ENCODE measurements at places on chromosomes 5 and 9. TPM values are rescaled to one million over a fixed set of nuclear protein-coding genes. Genes with fewer than 3 reads are reported as not detected.

Gene CTXN3
- not detected for total RNA-seq

Gene UIMC1
- 27.3 TPM for total RNA-seq

Gene C9orf43
- not detected for total RNA-seq

Gene PCDHA1
- not detected for total RNA-seq

Gene ADRA1B
- 53.3 TPM for total RNA-seq

Gene SPATA6L
- total RNA-seq: 1.8 TPM

Gene LRRC19
- not detected for total RNA-seq

Gene CCNB1
- total RNA-seq: not detected

Gene TMEM252
- not detected for total RNA-seq

Gene FOXD4
- not detected for total RNA-seq

Gene PHAX
- total RNA-seq: 23.4 TPM

Gene GOLGA2
- total RNA-seq: 141 TPM

Gene SHROOM1
- total RNA-seq: 15.4 TPM

Gene PCDHB3
- 3.7 TPM for total RNA-seq

Gene FRRS1L
- total RNA-seq: 1.1 TPM

Gene DNM1
- 7.2 TPM for total RNA-seq

Gene PCDHGC3
- total RNA-seq: 99.9 TPM

Gene ENC1
- 7.7 TPM for total RNA-seq

Gene FAM153A
- total RNA-seq: 1.5 TPM

Gene EGFL7
- total RNA-seq: 56.5 TPM

Gene HACD4
- total RNA-seq: 2.0 TPM

Gene KIF27
- 2.3 TPM for total RNA-seq

Gene ADAMTS2
- 60.7 TPM for total RNA-seq

Gene AGTPBP1
- total RNA-seq: 38.3 TPM

Gene SPOCK1
- 25.2 TPM for total RNA-seq

Gene RNF38
- total RNA-seq: 37.0 TPM

Gene PLAC8L1
- total RNA-seq: not detected

Gene CDH9
- total RNA-seq: not detected

Gene TMEM171
- not detected for total RNA-seq

Data from thoracic aorta (tissue), 2 donors.